ENCODE measurements at places on chromosomes 12 and 14.

- DNase-seq: no peak
These were observed 40.2 kb downstream of the GRIP1 start for GRCh38 chr12:66638666-66639065.

DNA sequence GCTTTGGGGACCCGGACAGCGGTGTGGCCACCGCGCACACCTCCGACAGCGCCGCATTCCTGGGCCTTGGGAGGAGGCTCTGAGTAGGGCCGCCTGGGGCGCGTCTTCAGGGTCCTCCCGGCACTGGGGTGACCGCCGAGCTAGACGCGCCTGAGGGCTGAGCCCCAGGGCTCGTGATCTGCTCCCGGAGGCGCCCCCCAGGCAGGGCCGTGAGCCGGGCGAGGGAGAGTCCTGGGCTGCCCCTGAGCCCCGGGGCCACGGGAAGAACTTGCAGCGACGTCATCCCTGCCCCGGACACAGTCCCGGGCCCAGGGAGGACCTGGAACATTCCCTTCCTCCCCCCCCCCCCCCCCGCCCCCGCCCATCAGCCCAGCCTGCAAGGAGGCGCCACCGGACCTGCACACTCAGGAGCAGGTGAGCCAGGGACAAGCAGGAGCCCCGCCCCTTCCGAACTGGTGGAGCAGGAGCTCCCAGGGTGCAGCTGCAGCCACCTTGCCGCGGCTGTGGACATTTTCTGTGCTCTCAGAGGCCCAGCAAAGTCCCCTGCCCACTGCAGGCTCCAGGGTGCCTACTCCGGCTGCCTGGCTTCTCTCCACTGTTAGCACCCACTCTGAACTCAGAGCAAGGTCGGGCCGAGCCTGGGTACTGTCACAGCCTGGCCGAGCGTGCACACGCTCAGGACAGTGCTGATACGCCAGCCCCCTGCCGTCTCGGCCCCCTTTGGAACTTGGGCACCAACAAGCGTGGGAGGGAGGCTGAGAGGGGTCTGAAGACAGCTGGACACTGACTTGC is 50.7 kb downstream of the A2M start:
- DNase-seq: peak; percentile 40

- no peak for DNase-seq
These were observed 57.2 kb downstream of the CLMN start for GRCh38 chr14:95262511-95262891.

DNA sequence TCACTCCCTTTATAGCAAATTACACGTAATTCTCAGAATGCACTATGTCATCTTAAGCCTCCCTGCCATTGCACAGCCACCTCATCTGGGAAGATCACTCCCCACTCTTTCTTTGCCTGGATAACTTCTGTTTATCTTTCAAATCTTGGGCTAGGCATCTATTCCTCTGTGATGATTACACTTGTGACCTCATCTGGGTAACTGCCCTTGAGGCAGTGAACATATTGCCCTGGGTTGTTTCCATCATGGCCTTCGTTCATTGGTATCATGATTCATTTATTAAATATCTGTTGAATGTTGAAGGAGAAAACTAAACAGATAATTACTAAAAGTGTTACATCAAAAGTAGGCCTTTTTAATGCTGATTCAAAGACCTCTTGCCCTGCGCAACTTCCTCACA is 26.2 kb upstream of the PDE3A start:
- no peak for DNase-seq

DNA sequence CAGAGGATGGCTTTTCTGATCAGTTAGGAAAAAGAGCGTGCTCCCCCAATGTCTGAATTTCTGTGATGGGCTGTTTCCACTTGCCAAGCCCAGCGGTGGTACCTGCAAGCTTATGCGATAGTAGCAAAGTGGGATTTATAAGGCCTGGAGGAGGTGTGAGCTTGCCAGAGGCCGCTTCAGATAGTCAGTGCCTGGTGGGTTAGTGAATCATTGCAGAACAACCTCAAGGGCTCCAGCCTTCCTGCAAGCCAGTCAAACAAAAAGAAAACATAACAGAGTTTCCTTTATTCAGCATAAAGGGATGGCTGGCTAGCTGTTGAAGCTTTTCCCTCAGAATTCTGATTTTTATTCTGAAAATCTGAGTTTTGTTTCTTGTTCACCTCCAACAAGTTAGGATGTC is 7.6 kb upstream of the BMP4 start:
- no peak for DNase-seq

GRCh38 chr14:24514209-24514608 is 6.1 kb upstream of the CMA1 start:
- DNase-seq: no peak

- peak; percentile 18 for DNase-seq
These were observed 90.0 kb downstream of the RIN3 start for GRCh38 chr14:92603309-92604242.

DNA sequence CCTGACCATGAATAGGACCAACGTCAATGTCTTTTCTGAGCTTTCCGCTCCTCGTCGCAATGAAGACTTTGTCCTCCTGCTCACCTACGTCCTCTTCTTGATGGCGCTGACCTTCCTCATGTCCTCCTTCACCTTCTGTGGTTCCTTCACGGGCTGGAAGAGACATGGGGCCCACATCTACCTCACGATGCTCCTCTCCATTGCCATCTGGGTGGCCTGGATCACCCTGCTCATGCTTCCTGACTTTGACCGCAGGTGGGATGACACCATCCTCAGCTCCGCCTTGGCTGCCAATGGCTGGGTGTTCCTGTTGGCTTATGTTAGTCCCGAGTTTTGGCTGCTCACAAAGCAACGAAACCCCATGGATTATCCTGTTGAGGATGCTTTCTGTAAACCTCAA is 17.3 kb downstream of the GPRC5A start:
- no peak for DNase-seq

DNA sequence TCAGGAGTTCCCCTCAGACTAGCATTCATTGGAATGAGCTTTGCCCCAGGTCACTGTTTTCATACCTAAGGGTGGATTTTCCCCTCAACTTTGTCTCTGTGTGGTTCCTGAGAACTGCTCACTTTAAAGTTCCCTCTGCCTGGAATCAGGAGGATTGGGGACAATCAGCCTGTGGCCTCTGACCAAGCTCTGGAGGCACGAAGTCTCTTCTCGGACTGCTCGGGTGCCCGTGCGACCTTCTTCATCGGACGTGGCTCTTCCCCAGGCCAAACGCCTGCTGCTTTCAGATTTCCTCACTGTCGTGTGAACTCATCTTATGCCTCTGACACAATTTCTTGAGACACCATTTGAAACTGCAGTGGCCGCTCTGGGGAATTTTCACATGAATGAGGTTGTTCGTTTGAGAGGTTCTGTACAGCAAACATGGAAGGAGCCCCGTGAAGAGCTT is 153.7 kb upstream of the PZP start:
- no peak for DNase-seq

DNA sequence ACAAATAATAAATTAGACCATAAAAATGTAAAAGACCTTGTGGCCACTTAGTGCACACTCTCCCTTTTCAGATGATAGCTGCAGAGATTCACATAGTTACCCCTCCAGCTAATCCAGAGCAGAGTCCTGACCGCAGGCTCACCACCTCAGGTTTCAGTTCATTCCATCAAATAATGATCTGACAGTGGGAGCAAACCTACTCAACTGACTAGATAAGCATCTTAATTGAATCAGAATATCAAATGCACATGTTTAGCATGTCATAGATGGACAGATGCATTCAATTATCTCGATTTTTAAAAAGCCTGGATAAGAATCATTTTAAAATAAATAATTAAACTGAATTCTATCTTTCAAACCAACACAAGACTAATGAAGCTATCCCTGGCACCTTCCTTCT is 242.3 kb upstream of the PDZRN4 start:
- DNase-seq: no peak

- DNase-seq: no peak
These were observed 120.4 kb downstream of the CALM1 start for GRCh38 chr14:90517076-90517841.

DNA sequence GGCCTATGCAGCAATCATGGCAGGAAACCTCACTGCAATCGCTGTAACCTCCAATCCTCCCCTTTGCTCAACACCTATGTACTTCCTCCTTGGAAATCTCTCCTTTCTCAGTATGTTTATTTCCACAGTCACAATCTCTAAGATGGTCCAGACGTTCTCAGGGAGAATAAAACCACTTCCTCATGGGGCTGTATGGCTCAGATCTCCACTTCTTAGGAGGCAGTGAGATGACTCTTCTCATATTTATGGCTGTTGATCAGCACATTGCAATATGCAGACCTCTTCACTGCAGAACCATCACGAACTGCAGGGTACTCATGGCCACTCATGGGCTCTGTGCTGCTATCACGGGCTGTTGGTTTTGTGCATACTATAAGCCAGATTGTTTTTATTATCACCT is 17.1 kb upstream of the OR4K17 start:
- no peak for DNase-seq

DNA sequence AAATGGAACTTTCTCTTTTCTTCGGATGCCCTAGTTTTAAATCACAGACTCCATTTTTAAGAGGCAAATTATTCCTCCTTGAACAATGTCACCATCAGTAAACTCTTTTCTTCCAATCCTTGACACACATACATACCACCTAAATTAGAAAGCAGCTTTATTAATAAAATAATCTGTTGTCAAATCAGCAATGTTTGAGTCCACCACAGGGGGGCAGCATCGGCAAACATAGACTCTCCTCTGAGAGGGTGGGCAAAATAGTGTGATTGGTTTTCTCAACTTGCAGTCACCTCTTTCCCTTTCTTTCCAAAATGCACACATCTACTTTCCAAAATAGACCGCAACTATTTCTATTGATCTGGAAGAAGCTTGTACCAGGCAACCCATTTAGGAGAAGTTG is 438.4 kb upstream of the OR4E1 start:
- no peak for DNase-seq

DNA sequence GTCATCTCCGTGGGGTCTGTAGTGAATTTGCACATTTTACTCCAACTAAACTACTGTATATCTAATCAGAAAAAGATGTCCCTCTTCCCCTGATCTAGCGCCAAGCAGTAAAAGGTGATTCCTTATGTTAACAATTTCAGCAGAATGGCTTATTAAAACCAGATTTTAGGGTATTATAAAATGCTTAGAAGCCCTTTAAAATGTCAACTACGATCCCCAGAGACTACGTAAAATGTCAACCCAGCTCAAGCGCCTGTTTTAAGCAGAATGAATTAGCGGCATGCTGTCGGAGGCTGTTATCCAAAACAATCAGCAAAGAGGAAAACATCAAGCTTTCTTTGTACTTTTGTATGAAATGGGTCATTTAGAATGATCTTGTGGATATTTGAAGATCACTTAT is 408.9 kb downstream of the SOX5 start:
- no peak for DNase-seq

DNA sequence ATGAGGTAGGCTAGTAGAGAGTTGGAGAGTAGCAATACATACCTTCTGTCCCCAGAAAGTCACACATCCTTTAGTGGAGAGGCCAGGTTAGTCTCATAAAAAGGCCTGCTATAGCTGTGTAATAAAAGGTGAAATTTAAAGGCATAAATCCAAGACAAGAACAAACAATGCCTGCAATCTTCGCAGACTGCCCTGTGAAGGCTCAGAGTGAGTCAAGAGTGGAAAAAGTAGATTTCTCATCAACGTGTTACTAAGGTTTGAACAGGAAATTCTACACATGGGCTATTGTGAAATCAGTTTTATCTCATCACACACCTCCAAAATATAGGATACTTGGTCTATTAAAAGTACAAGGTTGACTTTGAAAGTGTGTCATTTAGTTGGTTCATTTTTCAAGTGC is at the start of gene KLRC1:
KLRC1 (minus strand) TSS at position 222 of the 400 bp plus-strand sequence. CDS start 2,221 bp downstream, outside the sequence.
- DNase-seq: no peak

DNA sequence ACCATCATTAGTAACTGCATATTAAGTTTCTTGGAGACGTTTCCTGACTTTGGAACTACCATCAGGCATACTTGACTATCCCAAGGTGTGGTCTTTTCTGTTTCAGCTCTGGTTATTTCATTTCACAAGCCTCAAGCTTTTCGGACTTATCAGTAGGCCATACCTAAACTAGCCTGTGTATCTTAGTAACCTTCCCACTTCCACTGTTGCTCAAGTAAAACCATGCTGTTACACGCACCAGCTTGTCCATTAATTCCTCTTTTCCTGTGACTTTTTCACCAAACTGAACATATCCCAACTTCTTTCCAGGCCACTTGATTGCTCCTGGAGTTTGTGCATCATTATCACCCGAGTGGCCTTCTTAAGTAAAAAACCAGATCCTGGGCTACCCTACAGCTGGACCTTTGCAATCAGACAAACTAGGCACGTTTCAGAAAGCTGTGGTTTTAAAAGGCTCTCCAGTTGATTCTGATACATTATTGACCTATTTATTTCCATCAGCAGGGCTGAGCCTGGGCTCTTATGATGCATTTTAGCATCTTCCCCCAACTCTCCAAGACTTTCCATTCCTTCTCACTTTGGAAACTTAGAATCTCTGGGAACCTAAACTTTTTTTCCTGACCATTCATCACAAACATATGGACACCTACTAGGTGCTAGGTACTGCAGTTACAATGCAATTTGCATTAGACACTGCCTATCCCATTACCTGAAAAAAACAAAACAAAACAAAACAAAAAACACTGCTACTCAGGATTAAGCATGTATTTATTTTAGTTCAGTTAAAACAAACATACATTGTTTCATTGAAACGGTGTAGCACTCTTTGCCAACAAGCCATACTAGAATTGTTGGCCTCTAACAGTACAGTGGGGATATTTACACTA is 14.9 kb downstream of the SLC38A2 start:
- no peak for DNase-seq

- DNase-seq: no peak
These were observed 45.4 kb downstream of the PSMA6 start for GRCh38 chr14:35337269-35338255.

- DNase-seq: no peak
These were observed 279.1 kb downstream of the AEBP2 start for GRCh38 chr12:19718401-19718800.

DNA sequence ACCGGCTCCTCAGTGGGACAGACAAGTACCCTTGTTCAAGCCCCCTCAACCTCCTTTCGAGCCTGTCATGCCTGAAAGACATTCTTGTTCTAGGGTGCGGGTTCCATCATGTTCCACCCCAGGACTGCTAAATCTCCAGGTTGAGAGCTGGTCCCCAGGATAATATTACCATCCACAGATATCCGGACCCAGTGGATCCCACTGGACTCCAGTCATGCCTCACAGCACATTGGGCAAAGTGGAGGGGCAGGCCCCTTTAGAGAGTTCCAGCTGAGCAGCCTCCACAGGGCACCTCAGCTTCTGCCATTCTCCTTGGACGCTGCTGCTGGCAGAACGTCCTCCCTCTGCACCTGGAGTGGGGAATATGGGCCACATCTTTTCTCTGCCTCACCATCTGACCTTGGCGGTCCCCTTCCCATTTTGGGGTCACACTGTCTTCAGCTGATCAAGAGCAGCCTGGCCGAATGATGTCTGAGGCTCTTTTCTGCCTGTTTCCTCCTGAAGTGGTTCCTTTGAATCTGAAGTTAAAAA is 137.4 kb downstream of the BCL11B start:
- DNase-seq: no peak

DNA sequence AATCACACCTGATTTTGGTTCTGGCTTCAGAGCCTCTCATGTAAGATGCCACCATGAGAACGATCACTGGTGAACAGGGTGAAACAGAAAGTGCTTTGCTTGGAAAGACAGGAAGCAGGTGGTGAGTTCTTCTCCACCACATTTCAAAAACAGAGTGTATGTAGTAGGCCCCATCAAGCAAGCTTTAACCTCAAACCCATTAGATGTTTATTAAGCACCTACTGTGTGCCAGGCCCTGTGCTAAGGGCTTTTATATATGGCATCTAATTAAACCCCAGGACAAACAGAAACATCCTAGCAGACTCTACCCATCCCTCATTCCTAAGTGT is 47.8 kb upstream of the MED13L start:
- no peak for DNase-seq

Data from neuronal stem cell (in vitro differentiated cells).